ENCODE measurements at places on chromosomes 6 and 20.
A peak's percentile ranks its signal among the peaks of the same experiment; 100 is the strongest.

- no peak for DNase-seq
Observed at GRCh38 chr6:23587582-23587981, 538.4 kb upstream of the NRSN1 start.

DNA sequence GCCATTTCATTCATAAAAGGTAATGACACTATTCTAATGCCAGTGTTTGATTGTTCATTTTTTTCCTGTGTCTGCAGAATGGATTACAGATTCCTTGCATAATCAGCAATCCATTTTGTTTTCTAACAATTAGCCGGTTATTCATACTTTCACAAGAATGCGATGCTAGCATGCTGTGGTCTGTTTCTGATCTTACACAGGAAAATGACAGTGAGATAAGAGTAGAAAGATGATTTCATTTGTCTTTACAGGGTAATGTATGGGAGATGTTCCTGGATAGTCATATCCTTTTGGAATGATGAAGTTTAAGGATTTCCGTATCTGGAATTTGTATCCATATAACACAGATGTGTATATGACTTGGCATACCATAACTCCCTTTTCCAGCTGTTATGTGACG is 207.3 kb downstream of the FARS2 start:
- no peak for DNase-seq

- no peak for DNase-seq
Observed at GRCh38 chr6:133129556-133129955, 111.6 kb upstream of the EYA4 start.

DNA sequence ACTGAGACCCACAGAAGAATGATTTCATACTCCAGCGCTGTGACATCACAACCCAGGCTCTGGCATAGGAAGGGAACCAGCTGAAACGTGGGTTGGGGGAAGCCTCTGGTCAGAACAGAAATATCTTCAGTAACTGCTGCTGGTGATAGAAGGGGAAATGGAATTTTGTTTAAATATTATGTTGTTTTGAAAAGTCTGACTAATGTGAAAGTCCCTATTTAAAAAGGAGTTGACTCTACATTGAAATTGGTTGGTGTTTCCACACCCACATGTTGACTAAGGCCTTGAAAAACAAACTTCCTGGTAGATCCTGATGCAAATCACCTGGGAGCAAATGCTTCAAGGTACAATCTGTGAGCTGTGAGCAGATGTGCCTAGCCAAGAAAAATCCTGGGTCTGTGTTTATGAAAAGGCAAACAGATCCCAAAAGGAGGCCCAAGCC is 24.5 kb upstream of the TCP11 start:
- no peak for DNase-seq

GRCh38 chr20:41534170-41534569 is 84.0 kb downstream of the CHD6 start:
- DNase-seq: no peak

DNA sequence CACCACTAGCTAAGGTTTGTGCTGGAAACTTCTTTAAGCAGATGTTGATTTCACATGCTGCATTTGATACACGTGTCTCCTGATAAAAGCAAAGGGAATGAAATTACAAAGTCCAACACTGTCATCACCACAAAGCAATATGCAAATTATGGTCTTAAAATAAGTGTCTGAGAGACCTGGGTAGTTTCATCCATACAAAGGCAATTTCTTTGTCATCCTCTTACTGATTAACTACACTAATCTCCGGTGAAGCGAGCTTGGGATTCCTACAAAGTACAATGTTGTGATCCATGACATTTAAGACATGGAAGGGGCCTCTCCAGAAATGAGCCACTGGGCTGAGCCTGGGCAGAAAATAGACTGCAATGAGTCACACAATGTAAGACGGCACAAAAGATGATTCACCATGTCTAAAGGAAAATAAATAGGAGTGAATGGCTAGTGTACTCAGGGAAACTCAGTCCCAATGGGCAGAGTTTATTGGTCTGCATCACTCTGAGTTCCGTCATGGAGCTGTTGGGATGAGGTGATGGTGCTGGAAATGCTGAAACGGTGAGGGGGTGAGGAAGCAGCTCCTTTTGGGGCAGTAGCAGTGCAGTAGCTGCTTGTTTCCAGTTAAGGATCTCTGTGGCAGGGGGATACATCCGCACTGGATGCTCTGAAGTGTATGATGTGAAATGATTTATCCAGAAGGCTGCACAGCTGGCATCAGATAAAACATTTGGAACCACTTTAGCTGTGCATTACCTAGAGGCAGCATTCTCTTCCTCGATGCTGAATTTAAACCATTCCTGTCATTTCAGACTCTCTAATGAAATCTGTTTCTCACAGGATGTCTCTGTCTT is 103.3 kb downstream of the IBTK start:
- DNase-seq: peak; percentile 37

- DNase-seq: no peak
Observed at GRCh38 chr20:36254076-36254475, 17.8 kb downstream of the AAR2 start.

- peak; percentile 96 for DNase-seq
Observed at GRCh38 chr20:62606551-62607201, 35.6 kb upstream of the SLCO4A1 start.

DNA sequence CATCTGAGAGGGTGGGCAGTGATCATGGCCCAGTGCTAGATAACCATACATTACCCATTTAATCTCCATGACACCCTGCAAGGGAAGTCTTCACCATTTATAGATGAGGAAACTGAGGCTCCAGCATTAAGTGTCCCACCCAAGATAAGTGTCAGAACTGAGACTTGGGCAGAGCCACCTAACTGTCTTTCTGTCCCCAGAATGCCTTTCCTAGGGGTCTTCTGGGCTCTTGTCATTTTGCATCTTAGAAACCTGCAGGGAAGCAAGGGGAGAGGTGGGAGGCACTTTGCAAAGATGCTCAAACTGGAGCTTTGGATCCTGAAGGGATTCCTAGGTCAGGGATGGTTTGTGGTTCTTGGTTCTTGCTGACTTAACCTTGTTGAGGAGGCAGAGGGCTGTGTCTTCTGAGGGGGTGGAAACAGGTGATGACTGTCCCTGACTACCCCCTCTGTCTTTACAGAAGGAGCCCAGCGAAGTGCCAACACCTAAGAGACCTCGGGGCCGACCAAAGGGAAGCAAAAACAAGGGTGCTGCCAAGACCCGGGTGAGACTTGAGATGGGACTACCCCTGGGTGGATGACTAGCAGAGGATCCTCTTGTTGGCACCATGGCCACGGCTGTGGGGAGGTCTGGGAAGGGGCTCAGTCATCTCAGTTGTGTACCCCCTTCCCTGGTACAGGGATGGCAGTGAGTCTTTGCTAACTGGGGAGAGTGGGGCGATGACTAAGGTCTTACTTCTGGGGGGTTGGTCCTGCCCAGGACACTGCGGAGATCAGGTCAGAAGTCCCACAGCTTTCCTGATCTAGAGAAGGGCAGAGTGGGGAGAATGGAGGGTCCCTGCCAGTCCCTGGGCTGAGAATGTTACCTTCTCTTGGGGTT is 5.8 kb downstream of the HMGA1 start:
- no peak for DNase-seq

- DNase-seq: no peak
Observed at GRCh38 chr6:21780679-21781078, 187.1 kb downstream of the SOX4 start.

DNA sequence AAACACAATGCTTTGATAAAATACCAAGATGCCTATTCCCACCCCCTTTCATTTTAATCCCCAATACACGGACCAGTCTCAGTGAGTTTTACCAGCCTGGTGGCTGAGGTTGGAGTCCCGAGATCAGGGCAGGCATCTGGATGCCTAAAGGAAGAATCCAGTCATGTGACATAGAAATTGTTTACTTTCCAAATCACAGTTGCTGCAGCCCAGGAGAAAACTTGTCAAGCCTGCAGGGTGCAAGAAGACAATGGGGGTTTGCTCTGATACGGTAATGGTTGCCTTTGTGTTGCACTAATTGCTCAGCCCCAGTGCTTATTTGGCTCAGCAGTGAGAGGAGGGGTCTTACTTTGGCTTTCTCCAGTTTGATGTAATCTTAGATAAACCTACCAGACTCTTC is 308.5 kb upstream of the POU3F2 start:
- DNase-seq: no peak

DNA sequence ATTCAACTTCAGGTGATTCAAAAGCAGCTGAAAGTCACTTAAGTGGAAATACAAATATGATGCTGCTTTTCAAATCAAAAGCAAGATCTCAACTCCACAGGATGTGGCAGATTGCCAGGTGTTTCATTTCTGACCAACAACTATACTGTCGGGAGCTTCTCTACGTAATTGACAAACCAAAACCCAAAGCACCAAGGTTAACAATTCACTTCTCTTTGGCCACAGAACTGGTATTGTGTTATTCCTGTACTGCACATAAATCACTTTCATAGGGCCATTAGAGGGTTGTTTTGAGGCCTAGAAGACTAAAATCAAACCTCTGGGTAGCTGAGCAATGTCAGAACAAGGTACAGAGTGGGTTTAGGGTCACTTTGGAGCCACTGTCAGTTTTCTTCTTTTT is 169.7 kb downstream of the HAO1 start:
- no peak for DNase-seq

- no peak for DNase-seq
Observed at GRCh38 chr6:40106840-40107239, 172.6 kb upstream of the MOCS1 start.

GRCh38 chr6:138226700-138227315 is 8.5 kb upstream of the PBOV1 start:
- no peak for DNase-seq

DNA sequence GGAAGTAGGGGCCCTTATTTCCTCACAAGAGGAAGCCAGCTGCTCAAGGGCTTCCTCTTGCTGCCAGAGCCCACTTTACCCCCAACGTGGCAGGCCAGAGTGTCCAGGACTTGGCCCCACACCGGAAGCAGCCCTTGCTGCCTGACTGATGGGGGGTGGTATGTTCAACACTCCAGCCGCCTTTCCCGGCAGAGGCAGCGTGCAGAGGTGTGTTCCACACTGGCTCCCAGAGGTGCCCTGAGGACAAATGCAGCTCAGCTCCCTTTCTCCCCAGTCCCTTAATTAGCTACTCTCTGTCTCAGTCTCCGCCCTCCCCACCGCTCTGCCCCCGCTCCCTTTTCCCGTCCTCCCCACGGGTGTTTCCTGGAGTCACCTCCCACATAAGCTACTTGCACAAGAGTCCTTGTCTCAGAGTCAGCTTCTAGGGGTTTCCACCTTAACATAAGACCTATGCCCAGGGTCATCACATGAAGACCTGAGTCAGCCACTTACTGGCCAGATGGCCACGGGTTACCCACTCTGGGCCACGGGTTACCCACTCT is 61.7 kb upstream of the SHLD1 start:
- DNase-seq: no peak

DNA sequence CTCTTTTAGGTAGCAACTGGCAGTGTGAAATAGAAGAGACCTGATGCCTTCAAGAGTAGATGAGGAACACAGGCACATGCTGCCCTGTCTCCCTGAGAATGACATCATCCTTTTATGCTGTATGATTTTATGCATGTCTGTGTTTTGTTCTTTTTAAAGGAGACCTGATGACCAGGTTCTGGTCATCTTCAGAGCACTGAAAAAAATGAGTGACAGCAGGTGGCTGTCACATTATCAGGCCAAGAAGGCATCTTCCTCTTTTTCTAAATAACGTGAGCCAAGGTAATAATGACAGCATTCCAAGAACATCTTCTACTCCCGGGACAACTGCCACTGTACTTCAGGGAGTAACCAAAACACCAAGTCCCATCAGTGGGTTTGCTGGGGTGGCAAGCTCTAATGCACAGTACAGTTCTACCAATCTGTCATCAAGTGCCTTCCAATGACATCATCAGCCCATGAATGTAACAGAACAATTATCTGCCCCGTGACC is 28.9 kb downstream of the CNKSR3 start:
- no peak for DNase-seq

DNA sequence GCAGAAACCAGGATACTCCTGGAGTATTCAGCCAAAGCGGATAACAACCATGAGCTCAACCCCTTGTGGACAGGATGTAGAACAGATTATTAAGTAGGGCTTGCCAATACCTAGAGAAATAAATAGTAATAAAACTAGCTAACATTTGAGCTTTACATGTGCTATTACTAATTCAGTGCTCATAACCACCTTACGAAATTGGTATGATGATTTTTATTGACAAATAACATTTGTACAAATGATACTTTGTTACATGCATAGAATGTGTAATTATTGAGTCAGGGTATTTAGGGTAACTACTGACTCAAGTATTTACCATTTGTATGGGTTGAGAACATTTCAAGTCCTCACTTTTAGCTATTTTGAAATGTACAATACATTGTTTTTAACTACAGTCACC is 287.9 kb downstream of the CDC5L start:
- DNase-seq: no peak

- DNase-seq: no peak
Observed at GRCh38 chr20:41054070-41054846, 25.6 kb downstream of the TOP1 start.

DNA sequence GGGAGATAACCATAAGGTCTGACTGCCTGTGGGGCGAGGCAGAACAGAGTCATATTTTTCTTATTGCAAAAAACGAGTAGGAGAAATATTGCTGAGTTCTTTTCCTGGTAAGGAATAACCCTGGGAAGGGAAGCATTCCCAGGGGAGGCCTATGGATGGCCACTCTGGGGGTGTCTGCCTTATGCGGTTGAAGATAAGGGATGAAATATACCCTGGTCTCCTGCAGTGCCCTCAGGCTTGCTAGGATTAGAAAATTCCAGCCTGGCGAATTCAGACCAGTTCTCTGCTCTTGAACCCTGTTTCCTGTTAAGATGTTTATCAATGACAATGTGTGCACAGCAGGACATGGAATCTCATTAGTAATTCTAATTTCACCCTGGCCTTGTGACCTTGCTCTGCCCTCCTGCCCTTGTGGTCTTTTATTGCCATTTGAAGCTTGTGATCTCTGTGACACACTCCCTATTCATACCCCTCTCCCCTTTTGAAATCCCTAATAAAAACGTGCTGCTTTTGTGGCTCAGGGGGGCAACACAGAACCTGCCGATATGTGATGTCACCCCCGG is 491.1 kb upstream of the EYS start:
- DNase-seq: no peak

GRCh38 chr6:104580452-104580851 is 279.3 kb downstream of the HACE1 start:
- DNase-seq: no peak

- DNase-seq: no peak
Observed at GRCh38 chr6:139602577-139602976, 228.1 kb upstream of the CITED2 start.

DNA sequence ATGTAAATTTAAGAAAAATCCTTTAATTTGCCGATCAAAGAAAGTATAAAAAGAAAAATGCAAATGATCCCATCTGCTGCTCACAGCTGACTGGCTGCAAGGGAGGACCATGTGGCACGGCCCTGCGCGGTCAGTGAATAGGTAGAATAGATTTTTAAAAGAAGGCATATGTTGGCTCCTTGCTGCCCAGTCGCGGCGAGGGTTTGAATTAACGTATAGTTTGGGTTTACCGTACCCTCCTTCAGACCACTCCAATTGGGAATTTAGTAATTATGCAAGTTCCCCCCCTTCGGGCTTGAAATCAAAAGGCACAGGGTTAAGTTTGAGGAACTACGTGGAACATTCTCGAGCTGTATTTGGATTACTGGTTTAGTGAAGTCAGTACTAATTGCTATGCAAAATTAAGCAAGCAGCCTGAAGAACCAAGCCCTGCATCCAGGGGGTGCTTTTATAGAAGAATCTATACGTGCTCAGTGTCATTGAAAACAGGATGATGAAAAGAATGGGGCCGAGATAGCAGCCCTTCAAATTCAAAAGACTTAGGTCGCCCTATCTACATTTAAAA is 1.1 kb upstream of the BEND3 start:
- DNase-seq: peak; percentile 15
